A549 treated with dexamethasone at 1 μM for 4 hours (cell line): ENCODE measurements at places on chromosomes 5 and 9. TPM values are rescaled to one million over a fixed set of nuclear protein-coding genes. Genes with fewer than 3 reads are reported as not detected.

The MYMK gene
- not detected in 5 replicates for total RNA-seq

The HTR1A gene
- not detected in 5 replicates for total RNA-seq

The ADRB2 gene
- 1.1 to 1.4 TPM (median 1.1 TPM) in 5 replicates for total RNA-seq

The SHISAL2B gene
- not detected in 5 replicates for total RNA-seq

The LRRC70 gene
- 0.06 to 0.40 TPM (median 0.30 TPM) in 5 replicates for total RNA-seq

The LECT2 gene
- total RNA-seq = not detected in 5 replicates

The RASGRF2 gene
- 1.1 to 1.5 TPM (median 1.4 TPM) in 5 replicates for total RNA-seq
